ENCODE measurements at places on chromosomes 16 and 17.

DNA sequence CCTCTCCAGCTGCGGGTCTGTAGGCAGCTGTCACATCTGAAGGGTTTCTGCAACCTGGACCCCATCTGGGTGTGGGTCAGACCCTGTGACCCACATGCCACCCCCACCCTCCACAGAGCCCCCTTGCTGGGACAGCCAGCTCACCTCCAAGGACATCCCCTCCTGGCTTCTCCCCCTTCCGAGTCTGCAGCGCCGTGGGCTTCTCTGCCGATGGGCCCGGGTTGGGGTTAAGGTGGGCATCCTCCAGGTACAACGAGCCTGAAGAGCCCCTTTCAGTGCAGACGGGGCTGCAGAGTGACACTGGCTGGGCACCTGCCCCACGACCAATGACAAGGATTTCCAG, 28.9 kb downstream of the OR1D5 start:
- DNase-seq: no peak

DNA sequence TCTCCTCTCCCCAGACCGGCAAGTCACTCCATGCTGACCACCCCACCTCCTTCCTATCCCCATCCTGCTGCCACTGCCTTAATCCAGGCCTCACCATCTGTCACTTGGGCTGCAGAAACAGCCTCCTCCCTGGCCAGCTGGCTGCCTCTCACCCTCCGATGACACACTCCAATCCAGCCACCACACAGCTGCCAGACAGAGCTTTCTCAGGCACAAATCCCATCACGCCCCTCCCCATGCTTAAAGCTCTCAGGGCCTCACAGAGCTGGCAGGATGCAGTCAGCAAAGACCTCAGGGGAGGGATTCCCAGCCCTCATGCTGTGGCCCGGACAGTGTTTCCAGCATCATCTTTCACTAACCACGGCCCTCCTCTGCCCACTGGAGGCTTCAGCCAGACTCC, 13.7 kb downstream of the CAMKK1 start:
- no peak for DNase-seq

GRCh38 chr17:44149750-44150329, 8.1 kb downstream of the HROB start:
- no peak for DNase-seq

GRCh38 chr17:69757688-69758430, 317.2 kb upstream of the KCNJ16 start:
- DNase-seq: no peak

- no peak for DNase-seq
Observed at GRCh38 chr16:62583414-62583813, 547.2 kb upstream of the CDH8 start.

GRCh38 chr17:73067075-73067474, 25.4 kb downstream of the SLC39A11 start:
- no peak for DNase-seq

- DNase-seq: no peak
Observed at GRCh38 chr16:82769845-82770244, 143.1 kb downstream of the CDH13 start.

DNA sequence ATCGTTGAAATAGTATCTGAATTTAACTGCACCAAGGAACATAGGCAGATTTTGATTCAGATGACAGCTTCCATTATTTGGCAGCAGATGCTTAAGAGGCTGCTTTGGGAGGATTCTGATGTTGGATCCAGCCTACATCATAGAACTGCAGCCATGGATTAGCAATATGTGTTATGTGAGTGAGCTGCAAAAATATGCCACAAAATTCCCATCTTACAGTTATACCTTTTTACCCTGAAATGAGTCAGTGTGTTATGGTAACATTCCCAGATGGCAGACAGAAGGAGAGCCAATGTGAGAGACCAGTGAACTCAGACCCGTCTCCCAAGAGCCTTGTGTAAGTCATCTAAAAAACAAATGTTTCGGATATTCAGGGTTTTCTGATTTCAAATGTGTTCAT, 206.1 kb downstream of the CDH13 start:
- no peak for DNase-seq

DNA sequence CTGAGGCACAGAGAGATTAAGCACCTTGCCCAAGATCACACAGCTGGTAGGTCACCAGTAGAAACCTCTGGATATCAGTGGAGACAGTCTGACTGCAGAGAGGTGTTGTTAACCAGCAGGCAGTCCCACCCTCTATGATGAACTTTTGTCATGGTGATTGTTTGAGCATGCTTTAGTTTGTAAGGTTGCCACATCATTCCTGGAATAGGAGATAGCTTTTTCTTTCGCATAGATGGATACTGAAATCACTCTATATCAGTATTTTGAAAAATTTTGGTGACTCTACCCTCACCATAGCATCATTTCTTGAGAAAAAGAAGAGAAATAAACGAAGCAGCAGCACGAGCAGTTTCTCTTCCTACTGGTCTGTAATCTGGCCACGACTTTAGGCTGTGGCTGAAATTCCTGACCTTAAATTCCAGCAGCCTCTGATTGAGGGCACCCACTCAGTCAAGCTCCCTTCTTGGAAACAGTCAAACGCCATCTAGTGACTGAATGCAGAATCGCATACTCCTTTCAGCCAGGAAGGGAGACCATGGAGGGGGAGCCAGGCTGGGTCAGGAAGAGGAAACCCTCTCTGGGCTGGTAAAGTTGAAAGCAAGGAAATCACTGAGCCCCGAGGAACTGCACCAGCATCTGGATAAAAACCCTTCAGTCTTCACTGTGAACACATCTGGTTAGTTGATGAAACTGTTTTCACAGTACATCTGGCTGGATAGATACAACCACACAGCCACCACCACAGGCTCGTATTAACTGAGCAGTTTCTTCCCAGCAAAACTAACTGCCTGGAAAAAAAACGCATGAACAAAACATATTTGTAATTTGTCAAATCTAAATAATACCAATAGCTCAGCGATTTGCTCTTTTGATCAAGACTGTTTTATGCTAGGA, 108.5 kb upstream of the XYLT1 start:
- DNase-seq: peak; percentile 67

DNA sequence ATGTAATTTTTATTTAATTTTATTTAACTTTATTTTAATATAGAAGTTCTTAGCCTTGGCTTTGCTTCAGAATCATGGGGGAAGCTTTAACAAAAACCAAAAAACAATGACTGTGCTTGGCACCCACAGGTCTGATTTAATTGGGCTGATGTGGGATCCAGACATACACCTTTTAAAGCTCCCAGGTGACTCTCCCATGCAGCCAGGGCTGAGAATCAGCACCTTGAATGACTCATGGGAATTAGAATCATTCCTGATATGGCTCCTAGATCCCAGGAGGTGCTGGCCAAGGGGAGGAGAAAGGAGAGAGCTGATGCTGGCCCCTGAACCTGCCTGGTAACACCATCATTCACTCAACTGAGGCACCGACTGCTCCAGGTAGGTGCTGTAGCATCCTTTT, 240.7 kb downstream of the PARN start:
- no peak for DNase-seq

- no peak for DNase-seq
Observed at GRCh38 chr17:61128661-61129115, 271.0 kb upstream of the TBX2 start.

DNA sequence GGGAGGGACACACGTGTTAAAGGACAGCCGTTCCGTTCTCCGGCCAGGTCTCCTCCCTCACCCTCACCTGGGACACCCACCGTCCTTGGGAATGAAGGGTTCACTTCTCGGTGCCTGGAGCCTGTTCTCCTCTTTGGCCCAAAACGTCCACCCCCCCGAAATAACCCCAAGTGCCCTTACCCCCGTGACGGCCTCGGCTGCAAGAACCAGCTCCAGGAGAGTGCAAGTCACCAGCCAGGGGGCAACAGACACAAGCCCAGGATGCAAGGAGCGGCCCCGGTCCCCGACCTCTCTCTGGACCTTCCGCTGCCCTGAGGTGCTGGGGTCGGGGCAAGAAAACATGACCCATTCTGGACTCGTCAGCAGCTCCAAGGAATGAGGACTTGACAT, 20.0 kb upstream of the UBE2I start:
- DNase-seq: no peak

GRCh38 chr17:49696233-49696761, 11.5 kb downstream of the SLC35B1 start:
- peak; percentile 84 for DNase-seq

GRCh38 chr17:67831268-67831667, 6.0 kb downstream of the BPTF start:
- DNase-seq: no peak

- no peak for DNase-seq
Observed at GRCh38 chr16:87404764-87405625, 12.9 kb downstream of the MAP1LC3B start.

DNA sequence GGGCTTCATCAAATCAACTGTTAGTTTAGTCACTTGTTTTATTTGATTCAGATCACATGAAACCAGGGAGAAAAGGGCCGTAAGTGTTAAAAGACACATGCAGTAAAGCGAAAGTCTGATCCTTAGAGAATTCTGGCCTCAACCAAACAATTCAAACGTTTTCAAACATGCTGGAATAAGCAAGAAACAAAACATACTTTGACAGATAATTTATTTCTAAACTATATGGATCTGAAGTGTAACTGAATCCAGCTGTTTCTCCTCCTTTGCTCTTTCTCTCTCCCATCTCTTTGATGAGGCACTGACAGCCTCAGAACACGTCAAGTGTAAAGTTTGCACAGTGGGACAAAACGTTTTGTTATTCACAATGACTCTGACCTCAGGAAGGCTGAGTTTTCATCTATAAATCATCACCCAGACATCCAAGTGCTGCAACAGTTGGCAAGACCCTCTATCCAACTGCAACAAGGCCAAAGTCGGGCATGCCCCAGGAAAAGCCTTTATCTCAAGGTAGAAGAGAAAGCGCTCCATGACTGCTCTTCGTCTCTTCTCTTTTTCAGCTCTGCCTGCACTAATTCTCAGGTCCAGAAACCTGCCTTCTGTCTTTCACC, 267.1 kb upstream of the MYOCD start:
- no peak for DNase-seq

DNA sequence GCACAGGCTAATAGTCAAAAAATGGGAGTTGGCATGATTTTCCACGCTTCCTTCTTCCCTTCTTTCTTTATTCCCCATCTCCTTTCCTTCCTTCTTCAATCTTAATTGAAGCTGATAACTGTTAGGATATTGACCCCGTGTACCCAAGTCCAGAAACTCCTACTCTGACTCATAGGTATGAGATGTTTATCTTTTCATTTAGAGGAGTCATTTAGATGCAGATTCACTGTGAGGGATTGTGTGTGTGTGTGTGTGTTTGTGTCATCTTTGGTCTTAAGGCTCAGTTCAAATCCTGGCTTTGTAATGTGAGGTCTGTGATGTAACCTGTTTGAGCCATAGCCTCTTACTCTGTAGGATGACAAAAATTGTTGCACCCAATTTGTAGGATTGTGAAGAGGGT, 332.0 kb upstream of the MAF start:
- no peak for DNase-seq

GRCh38 chr17:50685334-50685665, 22.4 kb downstream of the ANKRD40 start:
- DNase-seq: no peak

GRCh38 chr17:1473841-1474240, 17.8 kb upstream of the CRK start:
- DNase-seq: peak; percentile 18

- no peak for DNase-seq
Observed at GRCh38 chr17:10099051-10099571, 99.3 kb downstream of the GAS7 start.

- no peak for DNase-seq
Observed at GRCh38 chr17:48718761-48719641, 3.3 kb downstream of the PRAC1 start.

- DNase-seq: no peak
Observed at GRCh38 chr17:36947922-36948716, 635 bp upstream of the AATF start.

DNA sequence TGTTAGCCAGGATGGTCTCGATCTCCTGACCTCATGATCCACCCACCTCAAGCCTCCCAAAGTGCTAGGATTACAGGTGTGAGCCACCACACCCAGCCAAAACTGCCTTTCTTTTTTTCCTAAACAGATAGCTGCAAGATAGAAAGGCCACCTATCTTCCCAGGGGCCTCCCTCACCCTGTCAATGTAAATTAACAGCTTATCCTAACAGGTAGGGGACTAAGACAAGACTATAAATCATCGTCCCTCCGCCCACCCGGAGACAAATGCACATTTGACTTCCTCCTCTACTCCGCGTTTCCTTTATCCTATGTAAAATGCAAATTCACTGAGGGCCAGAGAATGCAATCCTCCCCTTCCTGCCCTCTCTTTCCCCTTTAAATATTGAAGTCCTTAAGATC, 71.4 kb downstream of the MARF1 start:
- no peak for DNase-seq

GRCh38 chr17:45307290-45308015, 9.4 kb downstream of the MAP3K14 start:
- peak; percentile 92 for DNase-seq

DNA sequence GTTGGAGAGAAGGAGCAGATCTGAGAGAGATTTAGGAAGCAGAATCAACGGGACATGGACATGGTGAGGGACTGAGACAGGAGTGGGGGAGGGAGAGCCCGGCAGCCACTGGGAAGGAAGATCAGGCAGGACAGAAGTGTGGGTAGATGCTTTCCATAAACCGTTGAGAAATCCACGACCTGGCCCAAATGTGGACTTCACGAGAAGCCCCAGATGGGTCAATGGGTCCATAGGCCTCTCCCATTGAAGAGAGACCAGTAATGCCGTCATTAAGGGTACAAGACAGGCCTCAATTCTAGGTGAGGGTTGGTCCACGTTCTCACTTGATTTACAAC, 530 bp upstream of the CCL22 start:
- no peak for DNase-seq

GRCh38 chr17:43020030-43020621, 2.1 kb downstream of the VAT1 start:
- no peak for DNase-seq

DNA sequence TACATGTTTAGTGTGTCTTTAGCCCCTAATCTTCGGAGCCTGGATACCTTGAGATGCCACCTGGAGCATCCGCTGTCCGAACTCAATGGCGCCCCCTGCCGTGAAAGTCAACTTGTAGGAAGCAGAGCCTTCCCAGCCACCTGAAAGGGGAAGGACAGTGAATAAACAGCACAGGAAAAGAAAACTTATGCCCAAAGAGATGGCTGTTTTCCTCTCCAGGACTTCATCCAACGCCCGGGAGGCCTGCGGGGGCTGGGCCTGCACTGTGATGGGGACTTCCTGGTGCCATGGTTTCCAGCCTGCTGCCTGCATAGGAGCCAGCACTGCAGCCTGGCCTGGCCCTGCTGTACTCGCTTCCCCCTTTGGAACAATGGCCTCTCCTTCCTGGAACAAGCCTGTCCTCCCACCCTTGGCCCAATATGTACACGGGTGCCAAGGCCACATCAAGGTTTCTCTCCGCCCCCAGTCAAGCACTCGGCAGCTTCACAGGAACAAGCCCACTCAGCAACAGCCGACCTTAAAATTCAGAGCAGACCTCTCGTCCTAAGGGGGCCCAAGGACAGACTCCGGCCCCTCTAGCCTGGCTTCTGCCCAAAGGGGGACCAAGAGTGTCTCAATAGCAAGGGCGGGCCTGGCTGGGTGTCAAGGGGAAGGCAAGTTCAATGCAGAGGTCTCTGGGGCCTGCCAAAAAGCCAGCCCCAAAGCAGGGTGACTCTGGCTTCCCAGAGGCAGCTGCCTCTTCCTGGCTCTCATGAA, 4.5 kb upstream of the UNC13D start:
- peak; percentile 78 for DNase-seq
